Bone marrow (tissue), 2 donors: ENCODE measurements at places on chromosomes 3 and 15.

DNA sequence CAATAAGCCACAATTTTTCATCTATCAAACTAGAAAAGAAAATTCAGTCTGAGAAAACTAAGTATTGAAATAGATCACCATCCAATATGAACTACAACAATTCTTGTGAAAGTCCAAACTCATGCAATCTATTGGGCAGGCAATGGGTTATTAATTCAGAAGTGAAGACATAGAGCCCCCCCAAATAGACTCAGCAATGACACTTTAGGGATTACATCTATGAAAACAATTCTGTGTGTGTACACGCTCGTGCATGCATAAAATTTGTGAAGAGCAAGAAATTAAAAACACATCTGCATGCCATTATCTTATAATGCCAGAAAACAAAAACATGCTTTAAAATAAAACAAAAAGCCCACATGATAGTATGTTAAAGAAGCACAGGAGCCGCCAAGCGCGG lies 151.3 kb downstream of the NR1I2 start:
- DNase-seq: no peak

DNA sequence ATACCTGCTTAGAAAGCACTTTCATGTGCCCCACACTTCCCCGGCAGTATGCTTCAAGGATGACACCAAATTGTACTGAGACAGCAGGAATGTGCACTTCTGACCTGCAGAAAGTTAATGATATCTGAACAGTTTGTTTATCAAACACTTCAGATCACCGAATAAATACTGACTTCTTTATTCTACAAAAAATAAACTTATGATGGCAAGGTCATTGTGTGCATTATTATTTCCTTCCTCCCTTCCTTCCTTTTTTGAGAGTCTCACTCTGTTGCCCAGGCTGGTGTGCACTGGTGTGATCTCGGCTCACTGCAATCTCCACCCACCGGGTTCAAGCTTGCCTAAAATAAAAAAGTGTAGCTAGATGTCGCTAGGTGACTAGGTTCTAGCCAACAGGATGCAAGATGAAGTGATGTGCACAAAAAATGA lies 80.3 kb downstream of the FAIM start:
- no peak for DNase-seq

DNA sequence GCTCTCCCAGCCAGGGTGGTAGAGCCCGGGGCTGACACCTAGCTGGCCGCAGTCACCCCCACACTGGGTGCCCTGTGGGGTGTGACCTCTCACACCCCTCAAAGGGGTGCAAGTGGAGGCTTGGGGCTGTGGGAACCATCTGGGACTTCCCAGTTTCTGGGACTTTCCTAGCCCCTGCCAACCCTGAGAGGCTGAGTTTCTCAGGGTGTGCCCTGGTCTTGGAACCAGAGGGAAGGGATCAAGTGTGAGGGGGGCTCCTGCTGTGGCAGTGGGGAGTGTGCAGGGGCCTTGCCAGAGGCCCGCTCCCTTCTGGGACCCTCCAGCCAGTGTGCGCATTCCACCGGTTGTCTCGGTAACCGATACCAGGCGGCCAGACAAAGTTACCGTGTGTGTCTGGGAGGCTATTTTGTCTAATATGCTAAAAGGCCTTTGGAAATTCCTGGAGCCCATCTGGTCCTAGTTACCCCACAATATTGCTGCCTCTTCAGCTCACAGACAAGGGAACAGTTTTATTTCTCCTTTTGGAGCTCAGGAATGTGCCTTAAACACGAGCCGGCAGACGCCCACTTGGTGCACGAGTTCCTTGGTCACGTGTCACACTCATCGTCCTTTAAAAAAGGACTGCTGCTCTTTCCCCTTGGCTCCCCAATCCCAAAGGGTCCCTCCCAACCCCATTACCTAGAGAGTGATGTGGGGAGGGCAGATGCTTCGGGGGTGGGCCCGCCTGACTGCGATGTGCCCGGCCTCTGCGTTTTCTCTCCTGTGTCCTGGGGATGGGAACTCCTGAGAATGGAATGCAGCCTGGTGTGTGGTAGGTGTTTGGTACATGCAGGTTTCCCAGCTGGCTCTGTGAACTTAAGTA lies 33.2 kb downstream of the HDAC11 start:
- no peak for DNase-seq

DNA sequence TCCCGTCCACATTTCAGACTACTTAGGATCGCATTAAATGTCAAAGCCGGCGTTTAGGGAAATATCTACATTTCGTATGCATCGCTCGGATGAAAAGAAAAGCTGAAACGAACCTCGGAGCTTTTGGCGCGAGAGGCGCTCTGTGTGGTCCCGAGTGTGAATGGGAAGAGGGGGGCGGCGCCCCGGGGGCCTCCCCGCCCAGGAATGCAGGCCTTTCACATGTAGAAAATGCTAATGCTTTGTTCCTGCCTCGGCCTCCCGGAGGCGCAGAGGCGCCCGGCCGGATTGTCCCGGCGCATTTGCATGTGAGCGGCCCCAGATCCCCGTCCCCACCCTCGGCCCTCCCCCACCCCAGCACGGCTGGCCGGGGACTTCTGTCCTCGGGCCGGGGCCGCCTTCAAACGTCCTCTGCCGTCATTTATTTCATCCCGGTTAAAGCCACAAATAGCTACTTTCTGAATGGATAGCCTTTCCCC lies 37.0 kb upstream of the TRIM71 start:
- peak; percentile 35 for DNase-seq

GRCh38 chr3:64341296-64341695 lies 116.0 kb upstream of the PRICKLE2 start:
- no peak for DNase-seq

DNA sequence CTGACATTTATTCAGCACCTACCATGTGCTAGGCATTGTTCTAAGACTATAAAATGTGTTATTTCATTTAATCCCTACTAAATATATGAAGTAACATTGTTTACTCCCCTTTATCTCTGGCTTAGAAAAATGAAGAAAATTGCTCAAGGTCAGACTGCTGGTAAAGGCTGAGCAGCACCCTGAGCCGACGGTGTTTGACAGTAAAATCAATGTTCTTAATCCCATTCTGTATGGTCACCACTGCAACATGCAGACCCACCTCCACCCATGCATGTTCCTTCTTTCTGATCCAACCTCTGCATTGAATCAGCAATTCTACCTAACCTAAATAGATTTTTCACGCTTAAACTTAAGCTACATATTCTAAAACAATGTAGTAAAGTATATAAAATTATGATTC lies 216.5 kb downstream of the ZBBX start:
- DNase-seq: no peak

GRCh38 chr15:20357481-20358065 lies 184.0 kb downstream of the GOLGA6L6 start:
- DNase-seq: no peak

DNA sequence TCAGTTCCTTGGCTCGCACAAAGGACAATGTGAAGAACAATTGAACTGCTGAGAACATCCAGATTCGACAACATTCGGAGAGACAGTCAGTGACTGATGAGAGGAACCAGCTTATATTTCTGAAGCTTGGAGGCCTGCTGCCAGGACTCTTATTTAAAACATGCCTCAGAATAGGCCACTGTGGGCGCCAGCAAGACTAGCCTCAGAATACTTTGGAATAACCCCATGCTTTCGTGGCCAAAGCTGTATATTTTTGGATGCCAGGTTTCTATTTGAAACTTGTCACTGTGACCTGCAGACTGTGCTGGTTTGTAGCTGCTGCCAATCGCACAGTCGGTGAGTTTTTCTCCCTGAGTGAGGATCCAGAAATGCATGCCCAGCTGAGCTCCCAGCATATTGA lies 129.9 kb upstream of the UBE3A start:
- DNase-seq: no peak

GRCh38 chr3:152909180-152909883 lies 74.4 kb downstream of the P2RY1 start:
- DNase-seq: peak; percentile 33

DNA sequence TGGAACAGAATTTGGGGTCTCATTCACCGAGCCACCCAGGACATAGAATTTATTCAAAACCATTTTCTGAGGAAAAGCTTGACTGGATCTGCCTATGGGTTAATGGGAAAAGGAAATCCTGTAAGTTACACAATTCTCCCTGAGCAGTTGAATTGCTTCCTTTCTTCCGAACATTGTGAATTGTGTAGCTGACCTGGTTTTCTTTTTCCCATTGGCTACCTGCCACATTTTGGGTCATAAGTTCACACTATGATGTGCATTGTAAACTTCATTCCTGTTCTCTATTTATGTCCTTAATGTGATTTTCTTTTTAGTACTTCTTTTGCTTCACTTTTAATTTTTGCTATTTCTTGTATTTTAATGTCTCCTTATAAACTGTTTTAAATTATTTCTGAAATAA lies 386.0 kb upstream of the LRRC3B start:
- DNase-seq: no peak

DNA sequence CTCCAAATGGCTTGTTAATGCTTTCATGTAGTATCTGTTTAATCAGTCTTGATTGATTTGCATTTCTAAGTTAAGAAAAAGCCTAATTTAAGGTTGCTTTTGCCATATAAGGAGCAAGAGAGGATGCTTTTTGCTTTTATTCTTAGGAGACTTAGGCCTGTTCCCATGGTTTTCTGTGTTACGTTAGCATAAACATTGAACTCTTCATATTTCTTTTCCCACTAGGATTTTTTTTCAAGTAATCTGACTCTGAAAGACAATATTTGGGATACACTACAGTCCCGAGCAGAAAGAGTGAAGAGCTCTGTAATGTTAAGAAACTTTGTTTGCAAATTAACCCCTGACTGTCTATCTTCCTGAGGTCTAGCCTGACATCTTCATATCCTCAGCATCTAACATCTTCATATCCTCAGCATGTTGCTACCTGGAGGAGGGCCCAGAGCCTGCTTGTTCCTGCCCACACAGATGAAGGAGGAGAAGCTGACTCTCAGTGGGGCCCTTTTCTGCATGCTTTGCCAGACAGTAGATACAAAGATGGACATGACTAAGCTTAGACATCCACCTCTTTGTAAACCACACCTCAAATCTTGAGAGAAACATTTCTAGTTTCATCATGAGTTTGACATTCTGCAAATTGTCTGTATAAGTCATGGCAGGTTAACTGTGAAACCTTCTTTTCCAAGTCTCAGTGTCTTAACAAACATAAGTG lies 86.2 kb upstream of the COL6A5 start:
- DNase-seq: no peak

GRCh38 chr15:100645671-100646070 lies 43.3 kb downstream of the ASB7 start:
- no peak for DNase-seq

- no peak for DNase-seq
Measured at GRCh38 chr15:44069489-44069888, 125.6 kb downstream of the FRMD5 start.

- DNase-seq: no peak
Measured at GRCh38 chr3:24042174-24043059, 97.3 kb downstream of the NR1D2 start.

DNA sequence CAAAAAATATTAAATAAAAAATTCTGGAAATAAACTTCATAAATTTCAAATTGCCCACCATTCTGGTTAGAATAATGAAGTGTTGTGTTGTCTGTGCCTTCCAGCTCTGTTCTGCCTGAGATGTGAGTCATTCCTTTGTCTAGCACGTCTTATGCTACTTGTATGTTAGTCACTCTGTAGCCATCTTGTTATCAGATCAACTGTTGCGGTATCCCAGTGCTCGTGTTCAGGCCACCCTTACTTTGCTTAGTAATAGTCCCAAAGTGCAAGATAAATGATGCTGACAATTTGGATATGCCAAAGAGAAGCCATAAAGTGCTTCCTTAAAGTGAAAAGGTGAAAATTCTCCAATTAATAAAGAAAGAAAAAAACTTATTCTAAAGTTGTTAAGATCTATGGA lies 527.5 kb downstream of the NAALADL2 start:
- DNase-seq: no peak

- no peak for DNase-seq
Measured at GRCh38 chr3:52280050-52280461, 1.6 kb upstream of the WDR82 start.

DNA sequence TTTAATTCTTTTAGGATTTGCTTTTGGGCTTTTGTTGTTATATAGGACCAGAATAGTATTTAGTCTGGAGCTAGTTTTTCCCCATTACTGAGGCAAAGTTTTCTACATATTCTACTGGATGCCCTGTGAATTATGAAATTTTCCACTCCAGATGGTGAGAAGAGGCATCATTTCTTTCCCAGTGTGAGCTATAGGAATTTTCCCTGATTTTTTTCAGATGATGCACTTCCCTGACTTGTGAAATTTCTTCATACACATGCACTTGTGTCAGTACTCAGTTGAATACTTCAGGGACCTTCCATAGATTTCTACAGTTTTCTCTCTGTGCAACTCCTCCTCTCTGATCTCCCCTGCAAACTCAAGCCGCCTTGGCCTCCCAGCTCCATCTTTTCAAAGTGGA lies 73.7 kb upstream of the SLCO2A1 start:
- DNase-seq: no peak

- peak; percentile 67 for DNase-seq
Measured at GRCh38 chr3:72338942-72339669, 509.1 kb downstream of the SHQ1 start.

DNA sequence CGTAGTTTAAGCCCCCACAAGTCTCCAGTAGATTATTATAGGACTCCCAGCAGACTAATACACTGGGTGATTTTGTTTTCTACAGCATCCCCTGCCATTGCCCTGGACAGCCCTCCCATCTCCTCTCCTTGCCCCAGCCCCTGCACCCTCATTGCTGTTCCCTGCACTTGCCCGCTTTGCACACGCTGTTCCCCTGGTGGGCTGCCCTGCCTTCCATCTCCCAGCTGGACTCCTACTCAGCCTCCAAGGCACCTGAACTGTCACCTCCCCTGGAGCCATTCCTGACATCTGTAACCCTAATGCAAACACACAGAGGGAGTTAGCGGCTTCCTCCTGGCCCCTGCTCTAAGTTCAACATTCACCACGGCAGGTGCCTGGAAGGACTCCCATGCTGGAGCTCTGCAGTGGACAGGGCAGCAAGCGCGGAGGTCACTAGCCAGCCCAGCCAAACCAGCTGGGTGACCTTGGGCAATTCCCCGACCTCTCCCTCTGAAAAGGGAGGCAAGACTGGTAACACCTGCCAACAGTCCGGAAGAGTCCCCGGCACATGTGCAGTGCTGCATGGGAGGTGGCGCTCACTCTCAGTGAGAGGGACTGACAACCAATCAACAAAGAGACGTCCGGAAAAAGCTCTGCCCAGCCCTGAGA lies 38.8 kb upstream of the IQSEC1 start:
- DNase-seq: no peak

- no peak for DNase-seq
Measured at GRCh38 chr3:77348244-77348855, 308.5 kb downstream of the ROBO2 start.
